ENCODE measurements at places on chromosomes 3 and 15. TPM values are rescaled to one million over a fixed set of nuclear protein-coding genes. Genes with fewer than 3 reads are reported as not detected.

- no peak for DNase-seq
These were observed 17.1 kb downstream of the CACNA2D2 start for GRCh38 chr3:50486219-50486888.

DNA sequence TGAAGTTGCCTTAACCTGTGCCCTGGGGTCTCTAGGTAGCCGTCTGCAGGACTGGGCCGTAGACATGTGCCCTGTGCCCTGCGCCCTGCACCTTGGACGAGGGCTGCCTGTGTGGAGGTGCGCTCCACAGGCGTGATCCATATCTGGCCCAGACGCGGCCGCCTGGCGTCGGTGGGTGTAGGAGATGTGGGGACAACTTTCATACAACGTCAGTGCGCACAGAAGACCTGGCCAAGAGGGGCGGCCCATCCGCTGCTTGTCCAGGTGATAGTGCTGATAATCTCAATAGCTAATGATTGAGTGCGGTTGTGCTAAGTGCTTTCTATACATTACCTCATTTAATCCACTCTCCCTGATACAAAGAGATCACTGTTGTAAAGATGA lies 665 bp upstream of the RASGRP1 start:
- no peak for DNase-seq

DNA sequence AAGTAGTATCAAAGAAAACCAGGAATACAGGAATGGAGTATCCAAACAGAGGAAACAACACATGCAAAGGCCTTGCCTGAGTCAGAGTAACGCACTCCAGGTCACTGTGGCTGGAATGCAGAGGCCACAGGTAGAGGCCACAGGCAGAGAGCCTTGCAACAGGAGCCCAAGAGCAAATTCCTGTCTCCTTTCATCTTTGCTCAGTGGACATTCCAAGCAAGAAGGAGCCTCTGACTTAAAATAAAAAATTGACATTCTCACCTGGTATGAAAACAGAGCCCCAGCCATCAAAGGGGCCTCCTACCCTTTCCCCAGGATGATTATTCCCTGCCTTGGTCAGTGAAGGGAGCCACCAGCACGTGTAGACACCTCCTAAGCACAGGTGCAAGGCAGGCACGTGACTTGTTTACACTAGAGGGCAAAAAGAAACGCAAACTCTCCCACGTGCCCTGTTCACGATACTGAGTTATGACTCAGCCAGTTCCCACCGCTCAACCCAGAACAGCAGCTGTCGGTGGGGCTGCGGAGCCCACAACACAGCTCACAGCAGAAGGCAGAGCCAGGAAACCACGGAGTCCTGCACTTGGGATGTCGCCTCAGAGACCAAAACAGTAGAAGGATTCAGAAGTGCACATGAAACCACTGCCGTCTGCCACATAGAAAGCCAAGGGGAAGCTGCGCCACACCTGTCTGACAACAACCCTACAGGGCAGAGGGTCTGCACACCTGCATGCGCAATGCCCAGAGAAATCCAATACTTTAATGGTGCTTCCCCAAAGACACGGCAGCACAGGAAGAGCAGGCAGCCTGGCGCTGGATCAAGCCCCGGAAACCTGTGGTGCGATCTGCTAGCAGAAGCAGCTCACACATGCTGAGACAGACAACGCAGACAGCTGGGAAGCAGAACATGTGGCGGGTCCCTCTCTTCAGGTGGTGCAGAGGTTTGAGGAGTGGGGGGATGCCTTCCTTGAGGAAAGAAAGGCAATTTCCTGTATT lies 52.1 kb downstream of the ITGB5 start:
- no peak for DNase-seq

DNA sequence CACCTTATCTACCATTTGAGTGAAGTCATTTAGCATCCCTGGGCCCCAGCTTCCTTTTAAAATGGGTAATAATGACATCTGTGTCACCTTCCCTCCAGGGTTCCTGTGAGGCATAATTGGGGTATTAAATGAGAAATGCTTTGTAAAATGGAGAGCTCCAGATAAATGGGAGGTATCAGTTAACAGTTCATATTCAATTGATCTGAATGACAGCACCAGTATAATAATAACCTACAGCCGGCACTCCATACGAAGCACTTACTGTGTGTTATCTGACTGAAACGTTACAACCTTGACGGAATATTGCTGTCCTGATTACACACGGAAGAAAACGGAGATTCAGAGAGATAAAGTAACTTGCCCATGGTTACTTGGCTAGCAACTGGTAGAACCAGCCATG lies 53.6 kb downstream of the BHLHE40 start:
- no peak for DNase-seq

GRCh38 chr3:181311186-181311585 lies 321.6 kb upstream of the DNAJC19 start:
- DNase-seq = no peak

- DNase-seq = no peak
These were observed 86.9 kb downstream of the PEX5L start for GRCh38 chr3:179949869-179950268.

The FOXB1 gene
- not detected for polyA plus RNA-seq

The CKMT1A gene
- 0.37 TPM for polyA plus RNA-seq
